ENCODE measurements at places on chromosomes 3 and 15.

GRCh38 chr15:52290800-52291199, 4.8 kb downstream of the MYO5C start:
- DNase-seq: no peak

- DNase-seq: no peak
Observed at GRCh38 chr15:101317336-101317872, 22.4 kb upstream of the SNRPA1 start.

GRCh38 chr3:142417302-142417701, 30.5 kb downstream of the XRN1 start:
- DNase-seq: no peak

DNA sequence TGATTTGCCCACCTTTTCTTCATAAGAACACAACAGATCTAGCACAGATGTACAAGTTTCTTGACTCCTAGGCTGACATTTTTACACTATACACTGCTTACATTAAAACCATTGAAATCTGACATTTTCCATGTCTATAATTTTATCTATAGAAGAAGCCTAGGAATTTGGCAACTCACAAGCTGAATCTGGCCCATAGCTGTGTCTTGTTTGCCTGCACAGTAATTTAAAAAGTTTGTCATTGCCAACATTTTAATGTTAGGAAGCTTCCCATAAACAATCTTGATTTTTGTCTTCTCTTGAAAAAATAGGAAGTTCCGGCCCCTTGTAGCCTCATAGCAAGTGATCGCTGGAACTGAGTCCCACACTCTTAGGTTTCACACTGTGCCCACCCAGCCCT, 394.6 kb upstream of the AZI2 start:
- no peak for DNase-seq

DNA sequence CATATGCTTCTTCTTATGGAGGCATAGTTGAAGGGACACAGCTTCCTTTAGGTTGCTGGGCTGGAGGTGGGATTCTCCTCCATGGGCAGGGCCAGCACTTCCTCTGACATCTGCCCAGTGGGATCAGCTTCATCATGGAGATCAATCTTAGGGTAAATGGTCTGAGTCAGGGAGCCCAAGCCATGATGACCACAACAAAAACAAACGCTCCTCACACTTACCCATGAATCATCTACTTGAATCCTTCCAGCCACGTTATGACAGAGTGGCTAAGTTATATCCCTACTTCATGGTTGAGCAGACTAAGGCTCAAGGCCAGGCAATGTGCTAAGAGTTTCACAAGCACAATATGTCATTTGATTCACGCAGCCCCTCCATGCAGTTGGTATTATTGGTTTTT, 87.2 kb upstream of the NMNAT3 start:
- DNase-seq: no peak

GRCh38 chr3:197022405-197023231, 7.0 kb downstream of the MELTF start:
- DNase-seq: no peak
